ENCODE measurements at places on chromosomes 2 and 18.

DNA sequence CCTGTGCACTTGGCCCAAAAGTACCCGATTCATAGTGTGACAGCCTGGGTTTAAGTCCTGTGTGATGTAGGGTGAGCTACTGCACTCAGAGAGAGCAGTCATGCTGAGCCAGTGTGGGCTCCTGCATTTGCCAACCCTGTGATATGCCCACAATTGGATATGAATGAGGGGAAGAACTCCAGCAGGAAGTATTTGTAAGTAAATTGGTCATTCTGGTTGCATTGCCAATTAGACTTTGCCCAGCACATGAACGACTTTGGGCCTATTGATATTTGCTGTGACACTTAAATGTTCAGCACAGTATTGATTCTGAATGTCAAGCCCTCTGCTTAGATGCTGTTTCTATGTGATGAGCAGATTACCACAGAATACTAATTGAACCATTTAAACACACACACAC lies 570.9 kb downstream of the PIK3C3 start:
- H3K27me3 ChIP-seq = no peaks in the 10 kb centered on the region
- DNase-seq = no peak
- no peak overlapping the region for H3K4me3 ChIP-seq
- H3K4me1 ChIP-seq = no peaks in the 10 kb centered on the region
- no peaks in the 10 kb centered on the region for H3K36me3 ChIP-seq

DNA sequence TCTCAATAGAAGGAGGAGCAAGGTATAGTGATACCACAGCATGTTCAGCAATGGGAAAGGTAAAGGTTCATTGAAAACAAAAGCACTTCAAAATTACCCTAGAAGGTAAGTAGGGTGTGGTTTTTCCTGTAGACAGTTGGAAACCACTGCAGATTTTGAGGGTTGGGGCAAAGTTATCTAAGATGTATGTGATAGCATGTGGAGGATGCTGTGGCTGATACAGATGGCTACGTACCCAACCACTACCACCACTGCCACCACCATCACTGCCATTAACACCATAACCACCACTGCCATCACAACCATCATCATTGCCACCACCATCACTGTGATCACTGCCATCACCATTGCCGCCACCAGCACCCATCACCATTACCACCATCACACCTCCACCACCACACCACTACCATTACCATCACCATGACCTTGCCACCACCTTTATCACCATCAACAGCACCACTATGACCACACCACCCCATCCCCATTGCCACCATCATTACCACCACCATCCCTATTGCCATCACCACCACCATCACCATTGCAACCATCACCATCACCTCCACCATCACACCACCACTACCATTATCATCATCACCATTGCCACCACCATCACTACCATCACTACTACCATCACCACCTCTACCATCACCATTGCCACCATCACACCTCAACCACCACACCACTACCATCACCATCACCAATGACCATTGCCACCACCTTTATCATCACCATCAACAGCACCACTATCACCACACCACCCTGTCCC lies 3.7 kb downstream of the TMSB10 start:
- peaks cover 52% of the 10 kb centered on the region for H3K4me1 ChIP-seq
- peak overlapping the region; percentile 94 for H3K27ac ChIP-seq
- no peaks in the 10 kb centered on the region for H3K27me3 ChIP-seq
- peaks cover 56% of the 10 kb centered on the region for H3K36me3 ChIP-seq
- H3K4me3 ChIP-seq = peak overlapping the region; percentile 89

DNA sequence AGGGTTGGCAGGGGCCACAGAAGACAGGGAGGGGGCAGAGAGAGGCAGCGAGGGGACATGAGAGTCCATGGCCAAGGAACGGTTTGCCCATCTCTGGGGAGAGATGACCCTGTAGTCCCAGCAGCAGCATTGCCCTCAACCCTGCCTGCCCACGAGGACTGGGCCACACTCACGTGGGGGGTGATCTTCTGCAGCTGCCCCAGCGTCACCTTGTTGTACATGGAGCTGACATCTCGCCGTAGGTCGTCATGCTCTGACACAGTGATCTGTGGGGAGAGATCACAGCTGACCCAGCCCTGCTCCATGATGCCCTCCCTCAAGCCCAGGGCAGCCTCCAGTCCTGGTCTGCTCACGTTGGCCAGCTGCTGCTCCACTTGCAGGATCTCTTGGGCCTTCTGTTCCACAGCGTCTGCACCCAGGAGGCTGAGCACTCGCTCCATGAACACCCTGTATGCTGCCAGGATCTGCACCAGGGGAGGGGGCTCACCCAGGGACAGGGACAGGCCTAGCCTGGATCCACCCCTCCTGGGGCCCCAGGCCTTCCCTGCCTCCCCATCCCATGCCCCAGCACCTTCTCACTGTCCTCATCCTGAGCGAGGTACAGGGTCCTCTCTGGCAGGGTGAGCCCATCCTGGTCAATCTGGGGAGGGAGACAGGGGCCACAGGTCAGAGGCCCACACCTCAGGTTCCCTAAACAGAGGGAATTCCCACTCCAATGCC lies 2.8 kb downstream of the ECEL1 start:
- H3K27me3 ChIP-seq = peaks cover 40% of the 10 kb centered on the region
- no peak overlapping the region for H3K27ac ChIP-seq
- no peak for DNase-seq
- no peaks in the 10 kb centered on the region for H3K36me3 ChIP-seq

DNA sequence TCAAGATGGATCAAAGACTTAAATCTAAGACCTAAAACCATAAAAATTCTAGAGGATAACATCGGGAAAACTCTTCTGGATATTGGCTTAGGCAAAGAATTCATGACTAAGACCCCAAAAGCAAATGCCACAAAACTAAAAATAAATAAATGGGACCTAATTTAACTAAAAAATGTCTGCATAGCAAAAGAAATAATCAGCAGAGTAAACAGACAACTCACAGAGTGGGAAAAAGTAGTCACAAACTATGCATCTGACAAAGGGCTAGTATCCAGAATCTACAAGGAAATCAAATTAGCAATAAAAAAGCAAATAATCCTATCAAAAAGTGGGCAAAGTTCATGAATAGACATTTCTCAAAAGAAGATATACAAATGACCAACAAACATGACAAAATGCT lies 18.2 kb upstream of the ASB18 start:
- no peaks in the 10 kb centered on the region for H3K36me3 ChIP-seq
- no peaks in the 10 kb centered on the region for H3K4me1 ChIP-seq
- no peak overlapping the region for H3K4me3 ChIP-seq
- H3K27ac ChIP-seq = no peak overlapping the region
- DNase-seq = no peak

- H3K4me1 ChIP-seq = peaks cover 7% of the 10 kb centered on the region
- peaks cover 44% of the 10 kb centered on the region for H3K27me3 ChIP-seq
- no peaks in the 10 kb centered on the region for H3K36me3 ChIP-seq
- no peak overlapping the region for H3K27ac ChIP-seq
Observed at GRCh38 chr2:110992886-110993285, 127.8 kb upstream of the BCL2L11 start.

DNA sequence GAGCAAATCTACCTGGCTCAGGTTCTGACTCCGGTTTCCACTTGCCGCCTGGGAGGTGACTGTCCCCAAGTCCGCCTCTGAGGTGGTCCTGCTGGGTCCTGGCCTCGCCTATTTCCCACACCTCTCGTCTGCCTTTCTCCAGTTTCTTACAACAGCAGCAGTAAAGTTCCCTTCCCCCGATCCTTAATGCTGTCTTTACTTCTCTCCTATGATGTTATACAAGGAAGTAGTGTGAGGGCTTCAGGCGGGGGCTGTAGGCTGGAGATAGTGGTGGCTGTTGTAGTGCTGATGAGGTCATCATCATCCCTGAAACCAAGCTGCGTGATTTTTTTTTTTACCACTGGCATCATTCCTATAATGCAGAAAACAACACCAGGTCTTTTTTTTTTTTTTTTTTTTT lies 18.9 kb downstream of the TGIF1 start:
- H3K36me3 ChIP-seq = no peaks in the 10 kb centered on the region
- H3K27ac ChIP-seq = no peak overlapping the region
- no peak for DNase-seq

DNA sequence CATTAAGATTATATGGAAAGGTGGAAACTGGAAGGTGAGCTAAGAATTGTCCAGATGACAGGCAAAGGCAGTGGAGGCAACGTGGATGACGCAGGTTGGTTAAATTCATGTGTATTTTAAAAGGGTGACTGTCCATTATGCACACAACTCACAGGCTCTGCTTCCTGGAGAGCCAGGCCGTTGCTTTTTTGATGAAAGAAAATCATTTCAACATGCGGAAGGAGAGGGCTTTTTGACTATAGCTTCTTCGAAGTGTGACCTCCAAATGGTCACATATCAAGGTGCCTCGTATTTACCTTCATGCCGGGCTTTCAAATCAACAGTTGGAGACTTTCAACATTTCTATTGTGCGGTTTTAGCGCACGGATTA lies 126.7 kb downstream of the MYCN start:
- H3K27ac ChIP-seq = no peak overlapping the region
- DNase-seq = no peak
- no peak overlapping the region for H3K4me3 ChIP-seq
- H3K4me1 ChIP-seq = no peaks in the 10 kb centered on the region

GRCh38 chr2:46925474-46926351 lies 10.1 kb upstream of the MCFD2 start:
- peaks cover 20% of the 10 kb centered on the region for H3K36me3 ChIP-seq
- no peak overlapping the region for H3K4me3 ChIP-seq
- H3K27ac ChIP-seq = no peak overlapping the region
- H3K4me1 ChIP-seq = peaks cover 12% of the 10 kb centered on the region
- no peaks in the 10 kb centered on the region for H3K27me3 ChIP-seq

GRCh38 chr2:157220502-157220901 lies 37.0 kb upstream of the GALNT5 start:
- no peak for DNase-seq
- H3K27me3 ChIP-seq = peaks cover 15% of the 10 kb centered on the region
- no peak overlapping the region for H3K27ac ChIP-seq
- H3K4me1 ChIP-seq = no peaks in the 10 kb centered on the region
- no peaks in the 10 kb centered on the region for H3K36me3 ChIP-seq

DNA sequence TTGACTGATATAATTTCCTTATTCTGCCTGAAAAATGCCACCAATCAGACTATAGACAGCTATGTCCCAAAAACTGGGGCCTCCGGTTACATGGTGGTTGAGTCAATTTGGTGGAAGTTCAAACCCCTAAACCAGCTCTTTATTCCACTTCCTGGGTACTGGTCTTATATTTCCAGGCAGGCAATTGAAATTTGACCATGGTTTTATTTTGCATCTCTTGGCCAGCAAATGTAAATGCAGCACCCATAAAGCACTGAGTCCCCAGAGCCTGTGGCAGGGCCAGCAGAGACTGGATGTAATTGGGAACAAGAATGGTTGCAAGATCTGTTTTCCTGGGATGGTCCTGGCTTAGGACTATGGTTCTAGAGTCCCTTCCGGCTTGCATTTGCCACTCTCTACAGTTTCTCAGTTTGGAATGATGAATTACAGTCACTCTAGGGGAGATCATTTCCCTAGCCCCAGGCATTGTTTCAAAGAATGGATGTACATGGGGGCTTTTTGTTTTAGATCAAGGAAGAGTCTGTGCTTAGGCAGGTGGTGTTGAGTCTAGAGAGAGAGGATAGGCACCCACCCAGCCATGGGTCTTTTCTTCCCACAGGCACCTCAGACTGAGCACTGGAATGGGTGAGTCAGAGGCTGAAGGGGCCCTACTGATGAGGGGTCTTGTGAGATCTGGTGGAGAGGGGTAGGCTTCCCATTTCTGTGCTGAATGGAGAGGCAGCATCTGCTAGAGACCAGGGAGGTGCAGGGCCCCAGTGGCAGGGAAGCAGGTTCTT lies 108.4 kb upstream of the CDC42EP3 start:
- H3K27me3 ChIP-seq = no peaks in the 10 kb centered on the region
- no peak for DNase-seq
- no peak overlapping the region for H3K4me3 ChIP-seq
- no peak overlapping the region for H3K27ac ChIP-seq
- no peaks in the 10 kb centered on the region for H3K4me1 ChIP-seq

GRCh38 chr2:164068063-164068462 lies 332.3 kb upstream of the FIGN start:
- H3K27me3 ChIP-seq = no peaks in the 10 kb centered on the region
- no peaks in the 10 kb centered on the region for H3K36me3 ChIP-seq
- DNase-seq = no peak
- no peak overlapping the region for H3K27ac ChIP-seq

Data from activated CD4-positive, alpha-beta memory T cell treated with anti-CD3 and anti-CD28 coated beads, Interleukin-2, amount 10 ng/mL, durations not matched to agents 7 days and 5 days (primary cell).